ENCODE measurements at places on chromosomes 4 and X. TPM values are rescaled to one million over a fixed set of nuclear protein-coding genes. Genes with fewer than 3 reads are reported as not detected.

TLL1 gene
- 0.67 TPM for total RNA-seq

ZNF630 gene
- 2.9 TPM for total RNA-seq

TRPC5OS gene
- not detected for total RNA-seq

COL4A6 gene
- 6.1 TPM for total RNA-seq

CENPVL1 gene
- not detected for total RNA-seq

GC gene
- not detected for total RNA-seq

NAP1L2 gene
- 10.7 TPM for total RNA-seq
